Esophagus squamous epithelium (tissue), 5 donors: ENCODE measurements at places on chromosomes 3 and 15.

DNA sequence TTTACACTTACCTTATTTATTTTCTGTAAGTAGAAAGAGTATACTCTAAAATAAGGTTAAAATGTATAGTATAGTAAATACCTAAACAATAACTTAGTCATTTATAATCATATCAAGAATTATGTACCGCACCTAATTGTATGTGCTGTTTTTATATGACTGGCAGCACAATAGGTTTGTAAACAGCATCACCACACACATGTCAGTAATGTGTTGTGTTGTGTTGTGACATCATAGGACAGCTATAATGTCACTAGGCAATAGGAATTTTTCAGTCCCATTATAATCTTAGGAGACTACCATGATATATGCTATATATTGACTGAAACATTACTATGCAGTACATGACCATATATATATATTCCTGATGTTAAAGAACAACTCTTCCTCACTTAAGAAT lies 99.9 kb upstream of the CNTN4 start:
- no peak overlapping the region for H3K27ac ChIP-seq
- no peak overlapping the region for H3K4me3 ChIP-seq
- H3K27me3 ChIP-seq: no peaks in the 10 kb centered on the region
- no peaks in the 10 kb centered on the region for H3K36me3 ChIP-seq
- DNase-seq: no peak
- no peaks in the 10 kb centered on the region for H3K4me1 ChIP-seq

DNA sequence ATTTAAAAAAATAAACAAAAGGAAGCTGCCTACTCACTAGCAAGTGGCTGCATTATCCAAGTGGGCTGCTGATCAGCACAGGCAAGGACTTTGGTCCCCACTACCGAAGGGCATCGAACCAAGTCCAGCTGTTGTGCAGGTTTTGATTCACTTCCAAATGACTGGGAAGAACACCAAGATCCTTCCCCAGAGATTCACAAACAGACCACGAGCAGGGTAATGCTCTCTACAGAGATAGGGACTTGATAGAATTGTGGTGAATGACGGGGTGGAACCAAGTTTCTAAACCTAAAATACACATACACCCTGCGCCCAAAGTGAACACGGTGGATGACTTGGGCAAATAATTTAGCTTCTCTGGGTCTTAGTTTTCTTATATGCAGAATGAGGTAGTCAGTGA lies 203.7 kb upstream of the ICE2 start:
- no peak overlapping the region for H3K4me3 ChIP-seq
- no peak for DNase-seq
- H3K27me3 ChIP-seq: no peaks in the 10 kb centered on the region
- H3K36me3 ChIP-seq: no peaks in the 10 kb centered on the region

GRCh38 chr15:100759106-100759505 lies 120.5 kb upstream of the ALDH1A3 start:
- H3K36me3 ChIP-seq: no peaks in the 10 kb centered on the region
- DNase-seq: no peak
- H3K27me3 ChIP-seq: no peaks in the 10 kb centered on the region
- H3K27ac ChIP-seq: no peak overlapping the region

DNA sequence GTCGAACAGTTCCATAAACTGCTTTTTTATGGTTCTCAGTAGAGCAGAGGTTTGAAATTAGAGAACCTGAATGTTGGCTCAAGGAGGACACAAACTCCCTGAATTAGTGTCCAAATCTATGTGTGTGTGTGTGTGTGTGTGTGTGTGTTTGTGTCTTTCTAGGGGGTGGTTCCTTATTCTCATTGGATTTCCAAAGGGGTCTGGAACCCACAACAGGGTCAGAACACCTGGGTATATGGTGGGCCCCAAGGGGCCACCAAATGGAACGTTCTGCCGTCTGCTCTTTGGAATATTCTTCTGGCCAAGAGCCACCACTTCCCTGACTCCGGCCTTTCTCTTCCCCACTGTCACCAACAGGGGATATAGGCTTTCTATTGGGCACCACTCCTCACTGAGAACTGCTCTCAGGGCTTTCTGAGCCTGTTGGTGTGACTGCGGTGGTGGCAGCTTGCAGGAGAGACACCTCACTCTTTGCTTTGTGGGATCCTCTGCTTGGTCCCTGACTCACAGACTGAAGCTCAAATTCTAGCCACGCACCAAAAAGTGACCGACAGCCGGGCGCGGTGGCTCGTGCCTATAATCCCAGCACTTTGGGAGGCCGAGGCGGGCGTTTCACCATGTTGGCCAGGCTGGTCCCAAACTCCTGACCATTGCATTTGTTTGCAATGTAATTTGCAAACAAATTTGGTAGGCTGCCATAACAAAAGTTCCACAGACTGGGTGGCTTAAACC lies 47.5 kb upstream of the IDH2 start:
- H3K36me3 ChIP-seq: no peaks in the 10 kb centered on the region
- no peak overlapping the region for H3K4me3 ChIP-seq
- DNase-seq: no peak

- no peaks in the 10 kb centered on the region for H3K36me3 ChIP-seq
- H3K4me1 ChIP-seq: no peaks in the 10 kb centered on the region
- no peak overlapping the region for H3K4me3 ChIP-seq
- DNase-seq: no peak
- H3K27me3 ChIP-seq: no peaks in the 10 kb centered on the region
- H3K27ac ChIP-seq: no peak overlapping the region
Observed at GRCh38 chr3:32601722-32602121, 31.1 kb upstream of the DYNC1LI1 start.

DNA sequence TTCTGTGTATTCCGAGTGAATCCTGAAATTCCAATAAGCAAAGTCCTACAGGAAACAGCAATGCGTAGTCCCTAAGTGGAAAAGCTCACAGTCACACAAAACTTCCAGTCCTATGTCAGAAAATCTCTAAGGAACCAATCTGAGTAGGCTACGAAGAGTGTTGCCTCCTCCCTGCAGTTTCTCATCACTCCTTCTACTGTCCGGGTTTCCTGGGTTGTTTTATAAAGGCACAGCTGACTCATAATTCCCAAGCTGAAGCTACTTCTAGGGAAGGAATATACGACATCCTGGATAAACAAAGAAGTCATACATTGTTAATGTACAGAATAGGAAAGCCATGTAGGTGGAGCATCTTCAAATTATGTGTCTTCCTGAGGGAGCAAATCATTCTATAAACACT lies 65.7 kb upstream of the RGMA start:
- no peaks in the 10 kb centered on the region for H3K27me3 ChIP-seq
- no peak overlapping the region for H3K4me3 ChIP-seq
- no peak for DNase-seq
- no peaks in the 10 kb centered on the region for H3K4me1 ChIP-seq
- no peak overlapping the region for H3K27ac ChIP-seq
- no peaks in the 10 kb centered on the region for H3K36me3 ChIP-seq

DNA sequence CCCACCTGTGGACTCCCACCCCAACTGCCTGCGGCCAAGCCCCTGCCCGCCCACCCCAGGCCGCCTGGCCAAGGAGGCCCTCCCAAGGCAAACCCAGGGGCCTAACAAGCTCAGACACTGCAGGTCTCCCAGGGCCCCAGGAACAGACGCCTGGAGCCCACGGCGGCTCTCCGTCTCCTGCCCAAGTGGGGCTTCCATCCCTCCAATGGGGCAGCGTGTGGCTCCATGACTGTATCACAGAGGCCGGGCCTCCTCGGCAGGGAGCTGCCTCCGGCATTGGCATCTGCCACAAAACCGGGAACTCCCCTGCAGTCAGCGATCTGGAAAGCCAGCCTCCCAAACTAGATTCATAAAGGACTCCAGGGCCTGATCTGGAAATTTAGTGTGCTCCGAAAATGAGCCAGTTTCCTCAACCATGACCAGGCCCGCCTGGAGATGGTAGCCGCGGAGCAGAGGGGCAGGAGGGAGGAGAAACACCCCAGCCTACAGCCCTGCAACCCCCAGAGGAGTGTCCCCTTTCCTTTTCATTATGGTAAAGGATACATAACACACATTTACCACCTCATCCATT lies 148.3 kb upstream of the IQSEC1 start:
- no peaks in the 10 kb centered on the region for H3K4me1 ChIP-seq
- H3K36me3 ChIP-seq: no peaks in the 10 kb centered on the region
- H3K27ac ChIP-seq: no peak overlapping the region
- DNase-seq: no peak
- no peaks in the 10 kb centered on the region for H3K27me3 ChIP-seq

DNA sequence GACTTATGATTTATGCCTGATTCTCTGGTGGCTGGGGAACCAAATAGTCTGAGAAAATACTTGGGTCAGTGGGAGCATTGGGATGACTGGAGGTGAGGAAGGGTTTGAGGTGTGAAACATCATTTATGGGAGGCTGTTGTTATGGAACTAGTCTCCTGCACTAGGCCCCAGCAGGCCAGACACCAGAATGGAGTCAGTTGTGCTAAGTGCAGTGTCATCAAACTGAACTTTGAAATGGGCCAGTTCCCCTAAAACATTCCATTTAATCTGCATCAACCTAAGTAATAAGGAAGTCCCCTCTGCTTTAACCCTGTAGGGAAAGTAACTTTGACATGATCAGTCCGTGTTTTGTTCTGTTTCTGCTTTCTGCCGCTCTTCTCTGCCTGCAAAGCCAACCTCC lies 44.9 kb upstream of the KLHL25 start:
- H3K4me3 ChIP-seq: no peak overlapping the region
- H3K4me1 ChIP-seq: peaks cover 3% of the 10 kb centered on the region
- no peaks in the 10 kb centered on the region for H3K36me3 ChIP-seq
- H3K27ac ChIP-seq: no peak overlapping the region

DNA sequence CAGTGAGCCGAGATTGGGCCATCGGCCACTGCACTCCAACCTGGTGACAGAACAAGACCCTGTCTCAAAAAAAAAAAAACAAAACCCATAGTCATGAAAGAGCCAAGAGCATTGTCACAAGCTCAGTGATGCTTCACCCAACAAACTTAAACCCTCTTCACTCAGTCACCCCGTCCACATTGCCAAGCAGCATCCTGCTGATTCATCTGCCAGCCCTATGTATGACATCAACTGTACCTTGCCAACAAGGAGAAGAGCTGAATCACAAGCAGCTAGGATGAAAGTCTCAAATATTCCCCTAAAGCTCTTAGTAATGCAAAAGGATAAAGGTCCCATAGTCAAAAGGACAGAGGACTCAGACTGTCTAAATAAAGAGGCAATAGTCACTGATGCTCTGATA lies 90.0 kb downstream of the ANO10 start:
- no peaks in the 10 kb centered on the region for H3K4me1 ChIP-seq
- no peak overlapping the region for H3K27ac ChIP-seq
- no peak for DNase-seq
- H3K36me3 ChIP-seq: no peaks in the 10 kb centered on the region

- H3K27me3 ChIP-seq: no peaks in the 10 kb centered on the region
- no peak overlapping the region for H3K4me3 ChIP-seq
Observed at GRCh38 chr3:165336786-165337185, 140.6 kb upstream of the SLITRK3 start.

DNA sequence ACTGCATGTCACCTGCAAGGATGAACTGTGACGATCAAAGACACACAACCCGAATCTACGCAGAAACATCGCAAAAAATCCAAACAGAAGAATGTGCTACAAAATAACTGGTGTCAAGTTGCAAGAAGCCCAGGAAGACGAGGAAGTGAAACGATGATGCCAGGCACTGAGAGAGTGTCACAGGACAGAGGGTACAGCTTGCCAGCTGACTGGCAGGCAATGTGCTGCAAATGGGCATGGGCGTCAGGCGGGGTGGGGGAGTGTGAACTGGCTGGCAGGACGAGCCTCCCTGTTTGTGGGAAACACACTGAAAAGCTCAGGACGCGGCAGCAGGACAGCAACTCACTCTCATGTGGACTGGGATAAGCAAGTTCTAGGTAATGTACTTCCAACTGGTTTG lies 28.9 kb upstream of the OCA2 start:
- H3K27me3 ChIP-seq: no peaks in the 10 kb centered on the region
- H3K4me3 ChIP-seq: no peak overlapping the region
- no peak overlapping the region for H3K27ac ChIP-seq
- no peaks in the 10 kb centered on the region for H3K4me1 ChIP-seq

- no peak for DNase-seq
- peaks cover 4% of the 10 kb centered on the region for H3K27me3 ChIP-seq
- H3K4me1 ChIP-seq: peaks cover 16% of the 10 kb centered on the region
- peak overlapping the region; percentile 74 for H3K27ac ChIP-seq
- H3K4me3 ChIP-seq: peak overlapping the region; percentile 39
- no peaks in the 10 kb centered on the region for H3K36me3 ChIP-seq
Observed at GRCh38 chr3:169668072-169668956, 4.8 kb upstream of the MECOM start.

GRCh38 chr3:152729906-152730305 lies 105.0 kb upstream of the P2RY1 start:
- no peaks in the 10 kb centered on the region for H3K4me1 ChIP-seq
- no peaks in the 10 kb centered on the region for H3K36me3 ChIP-seq
- no peak overlapping the region for H3K4me3 ChIP-seq
- H3K27ac ChIP-seq: no peak overlapping the region
- no peak for DNase-seq

DNA sequence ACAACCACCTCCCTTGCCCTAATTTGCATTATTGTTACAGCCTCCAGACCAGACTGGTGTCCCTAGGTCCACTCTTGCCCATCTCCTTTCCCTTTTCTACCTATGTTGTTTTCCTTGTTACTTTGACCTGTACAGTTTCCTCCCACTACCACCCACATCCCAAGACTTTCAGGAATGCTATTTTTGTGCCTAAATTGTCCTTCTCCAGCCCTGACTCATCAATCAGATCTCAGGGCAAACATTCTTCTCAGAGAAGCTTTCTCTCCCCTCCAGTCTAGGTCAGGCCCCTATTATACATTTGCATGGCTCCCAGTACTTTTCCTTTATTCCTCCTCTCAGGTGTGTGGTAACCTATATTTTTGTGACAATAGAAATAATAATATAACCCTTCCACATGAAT lies 241.5 kb downstream of the IGSF11 start:
- no peaks in the 10 kb centered on the region for H3K27me3 ChIP-seq
- H3K4me3 ChIP-seq: no peak overlapping the region
- H3K36me3 ChIP-seq: no peaks in the 10 kb centered on the region
- H3K4me1 ChIP-seq: no peaks in the 10 kb centered on the region
- no peak for DNase-seq
- H3K27ac ChIP-seq: no peak overlapping the region

DNA sequence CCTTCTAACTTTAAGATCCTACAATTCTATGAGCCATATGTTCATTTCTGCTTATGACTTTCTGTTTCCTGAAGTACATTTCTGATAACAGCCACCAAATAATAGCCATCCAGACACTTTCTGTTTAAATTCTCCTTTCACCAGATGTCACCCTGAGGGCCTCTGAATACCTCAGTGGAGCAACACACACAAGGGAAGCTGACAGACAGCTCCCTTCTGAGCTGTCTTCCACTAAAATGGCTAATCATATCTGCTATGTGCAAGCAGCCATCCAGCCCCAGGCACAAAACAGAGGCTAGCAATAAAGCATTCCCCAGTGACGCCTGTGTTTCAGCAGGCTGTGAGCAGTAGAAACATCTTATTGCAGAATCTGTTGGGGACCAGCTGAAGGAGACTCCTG lies 666.6 kb upstream of the UBE2E2 start:
- no peak overlapping the region for H3K4me3 ChIP-seq
- H3K27ac ChIP-seq: no peak overlapping the region
- DNase-seq: no peak
- H3K36me3 ChIP-seq: no peaks in the 10 kb centered on the region

GRCh38 chr3:155603302-155603701 lies 141.6 kb downstream of the PLCH1 start:
- DNase-seq: no peak
- H3K36me3 ChIP-seq: no peaks in the 10 kb centered on the region
- no peak overlapping the region for H3K27ac ChIP-seq
- H3K4me3 ChIP-seq: no peak overlapping the region
